ENCODE measurements at places on chromosomes 4 and X.

DNA sequence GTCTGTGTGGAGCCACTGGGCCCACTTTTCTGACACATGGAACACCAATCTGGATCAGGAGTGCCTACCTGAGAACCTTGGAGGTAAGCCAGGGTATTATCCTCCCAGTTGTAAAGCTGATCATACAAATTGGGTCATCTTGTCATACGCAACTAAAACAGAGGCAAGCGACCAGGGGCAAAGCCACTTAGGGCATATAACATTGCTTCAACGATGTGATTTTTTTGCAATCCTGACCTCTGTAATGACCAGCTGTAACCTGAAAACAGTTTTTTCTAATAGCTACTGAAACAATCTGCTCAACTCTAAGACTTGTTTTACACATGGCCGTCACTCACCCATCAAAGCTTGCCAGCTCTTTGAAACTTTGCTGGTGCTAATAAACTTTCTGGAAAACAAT lies 261.5 kb upstream of the AGTR2 start:
- no peak for DNase-seq

DNA sequence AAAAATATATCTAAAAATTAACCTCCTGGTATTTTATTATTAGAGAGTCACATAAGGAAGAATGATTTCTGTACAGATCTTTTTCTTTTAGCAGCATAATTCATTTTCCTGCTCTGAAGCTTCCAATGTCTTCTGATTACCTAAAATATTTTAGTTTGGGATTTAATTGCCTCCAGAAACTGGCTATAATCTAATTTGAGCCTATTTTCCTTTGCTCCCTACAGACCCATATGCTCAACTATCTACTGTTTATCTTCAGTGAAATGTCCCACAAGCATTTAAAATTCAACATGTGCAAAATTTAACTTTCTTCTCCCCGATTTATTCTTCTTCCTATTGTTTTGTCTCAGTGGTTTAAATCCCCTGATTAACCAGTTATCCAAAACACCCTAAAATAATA lies 29.1 kb downstream of the NPY2R start:
- DNase-seq, result no peak

DNA sequence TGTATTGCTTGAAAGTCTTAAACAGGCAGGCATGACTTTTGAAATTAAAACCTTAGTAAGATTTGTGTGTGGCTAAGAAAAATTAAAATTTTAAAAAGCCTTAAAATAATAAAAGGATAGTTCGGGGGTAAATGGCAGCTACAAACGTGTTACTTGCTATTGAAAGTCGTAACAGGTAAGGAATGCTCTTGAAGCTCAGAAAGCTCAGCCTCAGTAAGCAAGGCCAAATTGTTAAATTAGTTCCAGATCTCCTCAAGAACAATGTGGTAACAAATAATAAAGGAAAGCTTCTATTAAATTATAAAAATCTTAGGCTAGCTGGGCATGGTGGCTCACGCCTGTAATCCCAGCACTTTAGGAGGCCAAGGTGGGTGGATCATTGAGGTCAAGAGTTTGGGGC lies 25.5 kb downstream of the PRMT9 start:
- DNase-seq, result no peak

DNA sequence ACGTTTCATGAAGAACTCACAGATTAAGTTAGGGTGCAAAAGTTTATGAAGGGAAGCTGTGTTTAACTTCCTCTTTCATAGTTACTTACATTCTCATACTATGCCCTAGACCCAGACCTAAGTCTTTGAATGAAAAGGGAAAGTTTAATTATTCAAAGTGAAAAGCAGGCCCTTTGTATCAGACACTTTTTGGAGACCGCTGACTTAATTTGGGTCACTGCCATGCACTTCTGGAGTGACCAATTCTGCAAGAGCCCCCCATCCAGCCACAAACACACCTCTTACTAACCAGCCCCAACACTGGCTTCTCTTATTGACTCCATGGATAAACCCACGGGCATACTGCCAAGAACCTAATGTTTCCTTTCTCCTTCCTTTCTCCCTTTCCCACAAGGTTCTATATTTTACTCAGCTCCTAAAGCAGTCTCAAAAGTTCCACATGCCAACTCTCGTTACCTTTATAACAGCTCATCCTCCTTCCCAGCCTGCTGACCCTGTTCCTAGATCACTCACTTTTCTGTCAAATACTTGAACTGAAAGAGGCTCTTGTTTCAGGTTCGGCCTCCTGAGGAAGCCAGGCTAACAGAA lies 34.5 kb downstream of the ABCE1 start:
- no peak for DNase-seq

DNA sequence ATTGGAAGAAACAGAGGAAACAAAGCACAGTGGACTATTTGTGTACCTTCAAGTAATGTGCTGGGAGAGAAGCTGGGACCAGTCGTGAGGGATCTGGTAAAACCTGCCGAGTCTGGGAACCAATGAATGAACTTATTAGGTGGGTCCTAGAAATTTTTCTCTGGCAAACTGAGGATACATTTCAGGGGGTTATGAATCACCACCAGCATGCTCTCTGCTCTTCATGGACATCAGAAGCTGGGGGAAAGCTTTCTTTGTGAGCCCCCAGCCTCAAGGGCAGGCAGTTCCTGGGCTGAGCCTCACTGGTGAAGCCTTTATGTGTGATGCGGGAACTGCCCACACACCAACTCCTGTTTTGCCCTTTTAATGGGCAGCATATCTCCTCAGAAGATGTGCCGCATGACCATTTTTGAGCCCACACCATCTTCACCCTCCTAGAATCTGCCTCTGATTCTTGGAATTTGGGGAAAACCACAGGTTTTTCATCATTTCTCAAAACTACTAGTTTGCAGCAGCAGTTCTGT lies 95.4 kb upstream of the ENPP6 start:
- no peak for DNase-seq

DNA sequence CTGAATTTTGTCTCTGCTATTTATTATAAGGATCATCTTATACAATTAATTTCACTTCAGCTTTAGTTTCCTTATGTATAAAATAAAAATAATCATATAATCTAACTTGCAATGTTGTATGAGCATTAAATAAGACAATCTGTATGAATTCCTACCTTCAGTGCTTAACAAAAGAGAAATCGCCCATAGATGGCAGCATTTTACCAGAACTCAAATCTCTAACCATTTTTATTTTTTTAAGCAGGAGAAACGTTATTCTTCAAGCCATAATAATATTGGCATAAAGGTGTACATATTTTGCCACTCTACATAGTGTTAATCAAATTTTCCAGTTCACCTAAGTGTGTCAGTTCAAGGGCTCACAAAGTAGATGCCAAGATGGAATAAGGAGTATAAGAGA lies 78.8 kb downstream of the TMEM47 start:
- no peak for DNase-seq

DNA sequence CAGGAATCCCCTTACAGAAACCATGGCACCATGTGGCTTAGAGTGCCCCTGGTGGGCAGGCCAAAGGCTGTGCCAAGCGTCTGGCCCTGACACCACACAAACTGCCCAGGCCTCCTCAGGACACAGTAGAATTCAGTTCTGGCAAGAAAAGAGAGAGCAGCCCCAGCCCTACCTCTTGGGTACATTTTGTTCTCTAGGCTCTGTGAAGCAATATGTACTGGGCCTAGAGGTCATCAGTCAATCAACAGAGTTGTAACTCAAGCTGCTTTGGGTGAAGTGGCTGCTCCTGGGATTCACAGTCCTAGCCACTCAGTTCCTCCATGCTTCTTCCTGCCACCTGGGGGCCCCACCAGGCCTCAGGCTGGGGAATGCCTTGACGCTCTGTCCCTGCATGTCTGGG lies 158.1 kb upstream of the MAMLD1 start:
- DNase-seq, result no peak

GRCh38 chr4:2305766-2306501 lies 44.0 kb upstream of the MXD4 start:
- no peak for DNase-seq

DNA sequence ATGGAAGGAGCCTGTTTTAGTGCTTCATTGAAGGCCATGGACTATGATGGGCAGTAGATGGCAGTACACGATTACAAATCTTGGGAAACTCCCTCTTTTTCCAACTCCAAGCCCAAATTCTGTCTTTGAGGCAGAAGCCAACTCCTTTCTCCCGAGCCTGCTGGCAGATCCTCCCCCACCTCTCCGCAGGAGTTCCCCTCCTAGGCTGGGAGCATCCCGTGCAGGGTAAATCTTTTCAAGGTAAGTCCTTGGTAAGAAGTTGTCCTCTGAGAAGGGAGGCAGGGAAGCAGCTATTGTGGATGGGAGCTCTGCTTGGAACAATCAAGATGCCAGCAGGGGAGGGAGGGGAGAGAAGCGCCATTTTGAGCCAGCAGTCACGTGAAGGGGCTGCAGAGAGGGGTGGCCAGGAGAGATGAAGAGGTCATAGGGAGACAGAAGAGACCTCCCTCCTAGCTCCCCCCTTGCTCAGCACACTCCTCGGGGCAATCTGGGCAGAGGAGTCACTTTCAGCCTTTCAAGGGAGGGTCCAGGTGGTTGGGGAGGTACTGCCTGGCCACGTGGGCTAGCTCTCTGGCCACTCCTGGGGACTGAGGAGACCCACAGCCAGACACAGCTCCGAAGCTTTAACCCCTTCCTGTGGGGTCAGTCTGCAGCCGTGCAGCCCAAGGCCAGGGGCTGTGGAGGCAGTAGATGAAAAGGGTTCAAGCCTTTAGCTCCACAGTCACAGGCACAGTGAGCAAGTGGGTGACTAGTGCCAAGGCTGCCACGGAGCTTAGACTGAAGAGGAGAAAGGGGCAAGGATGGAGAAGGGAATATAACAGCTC lies 9.6 kb downstream of the CC2D2A start:
- no peak for DNase-seq

- DNase-seq, result no peak
Observed at GRCh38 chr4:78370631-78371372, 180.8 kb upstream of the ANXA3 start.

- DNase-seq, result no peak
Observed at GRCh38 chrX:56600141-56600540, 36.7 kb downstream of the UBQLN2 start.
